Activated T-cell treated with anti-CD3 and anti-CD28 coated beads, Interleukin-2, amount 50 U/mL, for 72 hours (primary cell): ENCODE measurements at places on chromosomes 1 and 21. TPM values are rescaled to one million over a fixed set of nuclear protein-coding genes. Genes with fewer than 3 reads are reported as not detected.
A peak's percentile ranks its signal among the peaks of the same experiment; 100 is the strongest.

DNA sequence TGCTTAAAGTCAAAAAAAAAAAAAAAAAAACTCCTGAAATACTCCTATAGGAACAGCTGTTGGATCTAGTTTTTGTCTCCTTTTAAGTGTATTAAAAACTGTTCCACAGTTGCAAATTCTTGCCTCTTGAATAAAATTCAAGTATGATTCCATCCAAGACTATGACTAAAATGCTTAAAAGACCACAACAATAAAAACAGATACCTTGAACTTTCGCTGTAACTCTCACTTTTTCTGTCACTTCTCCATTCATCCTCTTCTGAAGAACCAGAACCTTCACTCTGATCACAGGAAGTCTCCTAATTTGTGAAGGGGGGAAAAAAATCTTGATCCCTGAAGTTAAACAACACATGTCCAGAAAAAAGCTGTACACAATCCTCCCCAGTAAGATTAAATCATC lies 55.0 kb upstream of the PSMG1 start:
- H3K4me3 ChIP-seq = peak overlapping the region; percentile 49
- peak overlapping the region; percentile 14 for H3K27ac ChIP-seq
- H3K36me3 ChIP-seq = peaks cover 36% of the 10 kb centered on the region

MSH4 gene
- total RNA-seq = 0.99 TPM

MSTO1 gene
- total RNA-seq = 41.6 TPM

DNA sequence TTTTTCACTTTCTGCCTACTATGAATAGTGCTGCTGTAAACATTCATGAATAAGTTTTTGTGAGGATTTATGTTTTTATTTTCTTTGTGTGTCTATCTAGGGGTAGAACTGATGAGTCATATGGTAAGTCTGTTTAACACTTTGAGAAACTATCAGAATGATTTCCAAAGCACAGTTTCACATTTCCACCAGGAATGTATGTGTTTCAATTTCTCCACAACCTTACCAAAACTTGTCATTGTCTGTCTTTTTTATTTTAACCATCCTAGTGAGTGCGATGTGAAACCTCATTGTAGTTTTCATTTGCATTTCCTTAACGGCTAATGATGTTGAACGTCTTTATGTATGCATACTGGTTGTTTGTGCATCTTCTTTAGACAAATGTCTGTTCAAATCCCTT lies 23.5 kb downstream of the RNASEL start:
- H3K27ac ChIP-seq = no peak overlapping the region
- H3K4me1 ChIP-seq = no peaks in the 10 kb centered on the region
- H3K27me3 ChIP-seq = no peaks in the 10 kb centered on the region
- H3K4me3 ChIP-seq = no peak overlapping the region
- DNase-seq = no peak

- no peaks in the 10 kb centered on the region for H3K36me3 ChIP-seq
- H3K27me3 ChIP-seq = peaks cover 25% of the 10 kb centered on the region
- no peak overlapping the region for H3K27ac ChIP-seq
- H3K4me1 ChIP-seq = no peaks in the 10 kb centered on the region
- no peak overlapping the region for H3K4me3 ChIP-seq
Measured at GRCh38 chr1:60078182-60078581, 4.6 kb upstream of the C1orf87 start.

DNA sequence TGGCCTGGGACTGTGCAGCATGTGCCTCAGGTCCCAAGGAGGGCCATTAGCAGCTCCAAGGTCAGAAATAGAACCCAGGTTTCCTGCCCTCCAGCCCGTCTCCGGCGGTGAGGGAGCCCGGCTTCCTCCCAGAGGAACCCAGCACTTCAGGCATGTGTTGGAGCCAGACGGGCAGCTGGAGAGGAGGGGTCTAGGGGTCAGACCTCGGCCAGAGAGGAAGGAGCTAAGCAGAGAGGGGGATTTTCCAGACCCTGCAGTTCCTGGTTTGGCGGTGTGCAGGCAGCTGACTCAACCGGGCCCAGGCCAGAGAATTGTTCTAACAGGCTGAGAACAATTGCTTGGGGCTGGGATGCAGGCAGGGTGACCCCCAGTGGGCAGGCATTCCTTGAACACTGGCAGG lies 37.1 kb downstream of the HSPG2 start:
- DNase-seq = no peak
- H3K4me3 ChIP-seq = no peak overlapping the region
- peaks cover 6% of the 10 kb centered on the region for H3K4me1 ChIP-seq
- H3K36me3 ChIP-seq = no peaks in the 10 kb centered on the region

DNA sequence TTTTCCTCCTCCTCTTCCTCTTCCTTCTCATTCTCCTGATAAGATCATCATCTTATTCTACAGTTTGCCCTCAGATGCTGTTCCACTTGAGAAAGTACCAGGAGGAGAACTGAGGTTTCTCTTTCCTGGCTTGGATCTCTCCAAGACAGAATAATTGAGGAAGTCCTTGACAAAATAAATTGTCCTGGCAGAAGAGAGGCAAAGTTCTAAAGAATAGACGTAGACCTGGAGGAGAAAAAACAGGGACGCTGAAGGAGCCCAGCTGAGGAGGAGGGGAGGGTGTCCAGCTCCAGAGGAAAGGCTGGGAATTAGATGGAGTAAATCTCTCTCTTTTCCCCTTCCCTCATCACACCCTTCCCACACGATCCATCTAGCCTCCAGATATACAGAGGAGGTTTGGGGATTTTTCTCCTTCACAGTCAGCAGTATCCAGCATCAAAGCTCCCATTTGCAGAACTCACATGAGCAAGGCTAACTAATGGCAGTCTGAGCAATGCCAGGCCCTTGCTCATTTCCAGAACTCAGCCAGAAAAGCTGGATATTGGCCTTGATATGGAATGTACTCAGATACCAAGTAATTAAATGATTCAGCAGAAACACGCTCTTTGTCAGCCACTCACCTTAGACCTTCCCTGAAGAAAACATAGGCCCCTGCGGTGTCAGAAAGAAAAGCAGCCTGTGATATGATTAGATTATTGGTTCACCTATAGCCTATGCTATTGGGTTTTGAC lies 5.1 kb upstream of the GNG12 start:
- peaks cover 66% of the 10 kb centered on the region for H3K27me3 ChIP-seq
- no peak for DNase-seq
- H3K4me1 ChIP-seq = no peaks in the 10 kb centered on the region
- no peaks in the 10 kb centered on the region for H3K36me3 ChIP-seq
- no peak overlapping the region for H3K4me3 ChIP-seq

GRCh38 chr1:172255223-172255560 lies 165.3 kb upstream of the C1orf105 start:
- H3K27me3 ChIP-seq = no peaks in the 10 kb centered on the region
- no peak overlapping the region for H3K4me3 ChIP-seq
- no peak for DNase-seq
- peaks cover 19% of the 10 kb centered on the region for H3K4me1 ChIP-seq
- H3K27ac ChIP-seq = peak overlapping the region; percentile 15
- H3K36me3 ChIP-seq = no peaks in the 10 kb centered on the region

DNA sequence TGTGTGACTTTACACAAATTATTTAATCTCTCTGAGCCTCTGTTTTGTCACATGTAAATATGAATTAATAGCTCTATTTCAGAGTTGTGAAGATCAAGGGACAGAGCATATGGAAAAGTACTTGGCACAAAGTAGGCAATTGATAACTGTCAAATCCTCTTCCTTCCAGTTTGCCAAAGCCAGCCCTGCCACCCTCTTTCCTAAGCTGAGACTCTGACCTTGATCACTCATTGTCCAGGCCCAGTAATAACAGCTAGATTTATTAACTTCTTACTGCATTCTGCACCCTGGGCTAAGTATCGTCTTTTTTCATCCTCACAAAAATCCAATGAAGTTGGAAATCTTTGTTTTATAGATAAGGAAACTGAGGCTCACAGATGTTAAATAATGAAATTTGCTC lies 70.8 kb upstream of the ATP1A1 start:
- H3K27me3 ChIP-seq = no peaks in the 10 kb centered on the region
- H3K4me1 ChIP-seq = no peaks in the 10 kb centered on the region
- H3K36me3 ChIP-seq = no peaks in the 10 kb centered on the region
- no peak overlapping the region for H3K27ac ChIP-seq
- H3K4me3 ChIP-seq = no peak overlapping the region

DNA sequence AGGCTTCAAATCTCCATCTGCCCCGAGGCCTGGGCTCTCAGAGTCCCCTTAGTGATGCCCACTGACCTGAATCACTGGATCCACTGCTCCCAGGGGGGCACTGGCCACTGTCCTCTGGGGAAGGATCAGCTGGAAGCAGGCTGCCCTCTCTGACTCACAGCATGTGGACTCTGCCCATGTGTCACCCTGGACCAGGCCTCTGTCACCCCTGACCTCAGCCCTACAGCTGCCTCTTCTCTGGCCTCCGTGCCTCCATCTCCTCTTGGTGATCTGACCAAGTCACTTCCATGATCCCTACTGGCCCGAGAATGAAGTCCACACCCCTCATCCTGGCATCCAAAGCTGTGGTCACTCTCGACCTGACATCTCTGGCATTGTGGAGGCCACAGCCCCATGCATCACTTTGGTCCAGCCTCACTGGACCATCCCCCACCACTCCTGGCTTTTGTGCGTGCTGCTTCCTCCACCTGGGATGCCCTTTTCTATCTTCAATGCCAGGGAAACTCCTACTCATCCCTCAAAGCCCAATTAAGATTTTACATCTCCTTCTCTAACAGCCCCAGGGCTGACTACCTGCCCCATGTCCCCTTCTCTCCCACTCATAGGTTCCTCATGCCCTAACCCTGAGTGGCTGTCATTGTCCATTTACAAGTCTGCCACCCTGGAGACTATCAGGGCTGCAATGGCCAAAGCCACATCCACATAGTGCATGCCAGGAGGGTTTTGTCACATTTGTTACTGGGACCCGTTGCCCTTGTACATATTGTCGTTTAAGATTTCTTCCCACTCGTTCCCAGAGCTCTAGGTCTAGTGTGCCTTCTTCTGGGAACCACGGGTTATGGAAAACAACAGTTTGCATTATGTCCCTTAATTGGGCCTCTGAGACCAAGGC lies 685.0 kb downstream of the MATN1 start:
- no peaks in the 10 kb centered on the region for H3K4me1 ChIP-seq
- no peaks in the 10 kb centered on the region for H3K36me3 ChIP-seq
- DNase-seq = no peak
- H3K4me3 ChIP-seq = no peak overlapping the region

VSIG8 gene
- total RNA-seq = not detected

DNA sequence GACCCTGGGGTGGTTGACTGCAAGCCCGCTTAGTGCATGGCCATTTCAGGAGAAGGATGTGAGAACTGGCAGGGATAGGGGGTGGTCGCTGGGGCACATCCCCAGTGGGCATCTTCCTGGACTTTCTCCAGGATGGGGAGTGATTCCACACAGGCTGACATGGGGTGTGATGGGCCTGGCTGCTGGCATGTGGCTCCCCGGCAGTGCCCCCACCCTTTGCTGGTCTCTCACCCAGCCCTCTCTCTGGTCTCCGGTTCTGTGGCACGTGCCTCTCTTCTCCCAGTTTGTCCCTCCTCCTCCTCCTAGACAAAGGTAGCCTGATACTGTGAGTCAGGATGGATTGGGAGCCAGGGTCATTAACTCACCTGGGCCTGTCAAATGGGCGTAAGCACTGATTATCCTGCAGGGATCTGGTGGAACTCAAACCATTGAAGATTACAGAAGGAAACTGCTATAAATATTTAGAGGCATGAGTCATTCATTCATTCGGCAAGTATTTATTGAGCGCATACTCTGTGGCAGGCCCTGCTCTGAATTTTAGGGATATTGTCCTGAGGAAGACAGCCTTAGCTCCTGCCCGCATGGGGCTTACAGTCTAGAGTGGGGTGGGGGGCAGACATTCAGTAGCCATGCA lies 23.6 kb upstream of the EPS8L3 start:
- no peaks in the 10 kb centered on the region for H3K27me3 ChIP-seq
- no peaks in the 10 kb centered on the region for H3K36me3 ChIP-seq
- no peak overlapping the region for H3K27ac ChIP-seq

SLC45A1 gene
- 0.81 TPM for total RNA-seq

- H3K27ac ChIP-seq = no peak overlapping the region
- no peak overlapping the region for H3K4me3 ChIP-seq
Measured at GRCh38 chr1:24609949-24610517, 33.1 kb upstream of the SRRM1 start.

GRCh38 chr1:74549932-74550331 lies 37.5 kb upstream of the LRRC53 start:
- DNase-seq = no peak
- no peaks in the 10 kb centered on the region for H3K27me3 ChIP-seq
- no peaks in the 10 kb centered on the region for H3K4me1 ChIP-seq
- no peaks in the 10 kb centered on the region for H3K36me3 ChIP-seq
- H3K4me3 ChIP-seq = no peak overlapping the region

- no peaks in the 10 kb centered on the region for H3K27me3 ChIP-seq
- peaks cover 9% of the 10 kb centered on the region for H3K36me3 ChIP-seq
- no peak for DNase-seq
- H3K27ac ChIP-seq = no peak overlapping the region
- peaks cover 6% of the 10 kb centered on the region for H3K4me1 ChIP-seq
- H3K4me3 ChIP-seq = no peak overlapping the region
Measured at GRCh38 chr1:155645648-155646047, 35.6 kb downstream of the MSTO1 start.

TMCO2 gene
- 0.82 TPM for total RNA-seq

PCBP3 gene
- total RNA-seq = 20.2 TPM
